ENCODE measurements at places on chromosomes 13 and 19. TPM values are rescaled to one million over a fixed set of nuclear protein-coding genes. Genes with fewer than 3 reads are reported as not detected.
A peak's percentile ranks its signal among the peaks of the same experiment; 100 is the strongest.

FFAR3 gene
- not detected for total RNA-seq

FFAR2 gene
- total RNA-seq, result not detected

U2AF2 gene
- 72.4 TPM for total RNA-seq

MISP3 gene
- 4.0 TPM for total RNA-seq

GRCh38 chr13:66958611-66959010, 271.5 kb downstream of the PCDH9 start:
- DNase-seq, result no peak

DNA sequence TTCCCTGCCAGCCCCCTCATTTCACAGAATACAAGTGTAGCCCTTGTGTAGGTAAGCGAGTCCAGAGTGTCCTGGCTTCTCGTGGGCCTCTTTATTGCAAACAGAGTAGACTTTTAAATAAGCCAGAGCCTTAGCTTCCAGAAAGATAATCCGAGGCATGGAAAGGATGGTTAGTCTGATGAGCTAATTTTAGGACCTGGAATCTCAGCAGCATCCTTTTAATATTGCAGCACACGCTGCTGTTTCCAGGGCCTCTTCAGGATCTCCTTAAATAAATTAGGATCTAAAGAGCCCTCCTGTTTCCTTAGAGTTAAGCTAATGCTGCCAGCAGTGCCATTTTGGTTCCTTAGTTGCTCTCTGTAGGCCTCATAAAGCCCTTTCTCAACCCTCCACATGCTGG, 99.2 kb downstream of the RFC3 start:
- DNase-seq, result no peak

DNA sequence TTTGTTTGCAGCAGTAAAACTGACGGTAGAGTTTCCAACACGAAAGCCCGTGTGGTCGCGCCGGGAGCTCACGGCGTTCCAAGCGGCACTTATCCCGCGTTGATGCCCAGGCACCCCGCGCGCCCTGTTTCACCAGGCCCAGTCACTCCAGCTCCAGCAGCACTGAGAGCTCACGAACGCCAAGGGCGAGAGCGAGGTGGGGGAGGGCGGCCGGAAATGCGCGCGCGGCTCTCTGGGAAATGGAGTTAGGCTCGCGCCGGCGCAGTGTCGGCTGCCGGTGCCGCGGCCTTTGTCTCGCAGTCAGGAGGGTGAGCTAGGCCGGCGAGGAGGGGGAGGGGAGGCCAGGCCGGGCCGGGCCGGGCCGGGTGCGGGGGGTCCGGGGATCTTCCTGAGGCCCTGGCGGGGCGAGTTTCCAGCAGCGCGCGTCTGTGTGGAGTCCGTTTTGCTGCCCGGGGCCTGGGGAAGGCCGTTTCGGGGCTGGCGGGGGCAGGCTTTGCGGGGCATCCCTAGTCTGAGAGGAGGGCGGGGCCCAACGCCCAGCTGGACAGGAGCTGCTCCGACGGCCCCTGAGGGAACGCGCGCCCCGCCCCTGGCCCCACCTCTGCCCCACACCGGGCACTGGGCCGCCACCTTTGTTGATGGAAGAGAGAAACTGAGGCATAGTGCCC, at the start of gene ZNF135:
ZNF135 (plus strand) TSS at position 280 of the 668 bp plus-strand sequence. CDS start 721 bp downstream, outside the sequence.
- peak; percentile 24 for DNase-seq

DNA sequence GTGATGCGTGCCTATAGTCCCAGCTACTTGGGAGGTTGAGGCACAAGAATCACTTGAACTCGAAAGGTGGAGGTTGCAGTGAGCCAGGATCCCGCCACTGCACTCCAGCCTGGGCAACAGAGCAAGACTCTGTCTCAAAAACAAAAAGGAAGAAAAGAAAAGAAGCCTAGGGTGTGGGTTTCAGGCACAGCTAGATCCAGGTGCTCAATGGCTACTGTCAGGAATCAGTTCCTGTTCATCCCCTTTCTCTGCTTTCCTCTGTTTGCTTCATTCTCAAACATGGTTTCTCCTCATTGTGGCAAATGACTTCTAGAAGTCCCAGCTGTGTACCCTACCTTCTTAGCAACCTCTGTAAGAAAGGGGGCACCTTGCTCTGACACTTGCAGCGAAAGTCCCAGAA, 5.9 kb downstream of the CBLC start:
- DNase-seq, result no peak

DNA sequence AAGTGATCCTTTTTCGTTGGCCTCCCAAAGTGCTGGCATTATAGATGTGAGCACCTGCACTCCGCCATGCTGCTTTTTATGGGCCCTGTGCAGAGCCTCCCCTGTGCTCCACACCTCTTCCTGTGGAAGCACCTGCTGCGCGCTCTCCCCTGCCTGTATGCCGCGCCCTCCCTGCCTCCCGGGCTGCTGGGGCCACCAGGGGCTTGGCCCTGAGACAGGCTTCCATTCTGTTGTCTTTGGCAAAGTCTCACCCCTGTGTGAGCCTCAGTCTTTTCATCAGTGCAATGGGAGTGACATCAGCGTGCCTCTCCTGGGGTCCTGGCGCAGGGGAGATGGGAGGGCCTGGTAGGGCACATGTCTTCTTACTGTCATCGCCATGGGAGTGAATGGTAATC, 1.3 kb downstream of the FAM174C start:
- DNase-seq, result no peak

- no peak for DNase-seq
Measured at GRCh38 chr19:4510435-4511255, 7.6 kb downstream of the PLIN4 start.

GRCh38 chr13:109741966-109742365, 44.4 kb downstream of the IRS2 start:
- DNase-seq, result no peak

DNA sequence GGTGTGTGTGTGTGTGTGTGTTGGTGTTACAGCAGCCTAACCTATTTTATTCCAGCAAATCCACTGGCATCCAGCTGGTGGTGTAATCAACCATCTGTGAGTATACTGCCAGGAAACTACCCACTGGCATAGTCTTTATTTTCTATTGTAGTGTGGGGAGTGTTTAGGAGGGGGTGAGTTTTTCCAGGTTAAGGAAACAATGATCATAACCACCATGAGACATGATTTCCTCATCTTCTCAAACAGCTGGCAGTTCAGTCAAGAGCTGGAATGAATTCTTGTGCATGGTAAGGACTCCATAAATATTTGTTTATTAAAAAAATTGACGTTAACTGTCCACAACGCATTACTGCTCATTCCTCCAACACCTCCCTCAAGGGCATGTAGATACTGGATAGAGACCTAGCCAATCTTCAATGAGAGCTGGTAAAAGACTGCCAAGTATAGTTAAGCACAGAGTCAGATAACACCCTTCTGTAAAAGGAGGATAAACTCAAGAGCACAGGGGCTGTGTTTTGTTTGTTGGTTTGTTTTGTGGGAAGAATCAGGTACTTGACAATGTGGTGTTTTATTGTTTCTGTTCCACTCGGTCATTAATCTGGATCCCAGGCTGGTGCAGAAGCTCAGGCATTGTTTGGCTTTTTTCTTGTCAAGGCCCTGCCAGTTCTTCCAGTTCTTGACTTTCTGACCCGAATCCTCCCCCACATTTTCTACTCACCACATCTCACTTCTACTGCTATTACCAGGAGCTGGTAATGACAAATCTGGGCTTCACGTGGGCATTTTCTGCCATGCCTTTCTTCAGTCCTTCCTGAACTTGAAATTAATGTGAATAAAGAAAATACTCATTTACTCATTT, 31.6 kb upstream of the SLC46A3 start:
- DNase-seq, result no peak
